ENCODE measurements at places on chromosomes 7 and 10. TPM values are rescaled to one million over a fixed set of nuclear protein-coding genes. Genes with fewer than 3 reads are reported as not detected.

- H3K27me3 ChIP-seq = no peaks in the 10 kb centered on the region
- H3K36me3 ChIP-seq = no peaks in the 10 kb centered on the region
- no peak overlapping the region for H3K27ac ChIP-seq
Measured at GRCh38 chr7:51162724-51163329, 153.8 kb downstream of the COBL start.

DNA sequence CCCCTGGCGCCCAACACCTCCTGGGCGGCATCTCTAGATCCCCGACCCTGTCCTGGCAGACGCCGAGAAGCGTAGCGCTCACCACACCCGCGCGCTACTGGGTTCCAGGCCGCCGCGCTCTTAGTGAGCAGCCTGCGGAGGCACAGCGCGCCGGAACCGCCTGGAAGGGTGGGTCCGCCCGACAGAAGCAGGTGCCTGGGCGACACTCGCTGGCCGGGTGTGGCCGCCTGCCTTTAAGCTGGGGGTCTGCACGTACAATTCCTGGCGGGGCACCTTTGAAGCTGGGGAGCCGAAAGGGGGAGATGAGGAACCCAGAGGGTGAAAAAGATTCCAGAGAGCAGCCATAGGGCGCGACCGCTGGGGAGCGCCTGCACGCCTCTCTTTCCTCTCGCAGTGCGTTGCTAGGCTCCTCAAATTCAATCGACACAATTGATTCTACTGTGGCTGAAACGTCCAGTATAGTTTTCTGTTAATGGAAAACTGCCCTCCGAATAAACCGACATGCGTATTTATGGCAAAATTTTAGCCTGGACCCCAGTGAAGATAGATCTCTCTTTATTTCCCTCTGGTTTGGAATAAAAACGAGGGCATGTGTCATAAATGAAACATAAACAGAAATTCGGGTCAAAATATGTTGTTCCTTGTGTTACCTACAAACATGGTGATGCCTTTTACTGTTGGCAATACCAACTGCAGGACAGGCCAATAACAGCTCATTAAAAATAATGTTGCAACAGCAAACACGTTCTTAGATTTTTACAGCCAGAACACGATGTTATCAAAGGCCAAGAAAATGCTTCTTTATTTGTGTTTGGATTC lies 4.6 kb downstream of the HMX3 start:
- no peak overlapping the region for H3K27ac ChIP-seq
- H3K4me1 ChIP-seq = peaks cover 2% of the 10 kb centered on the region
- H3K27me3 ChIP-seq = peaks cover 87% of the 10 kb centered on the region
- H3K36me3 ChIP-seq = no peaks in the 10 kb centered on the region
- 0 out of 2 replicates have a peak overlapping the region, but pooled peaks have one; percentile 1 for H3K4me3 ChIP-seq
- no peak for DNase-seq

DNA sequence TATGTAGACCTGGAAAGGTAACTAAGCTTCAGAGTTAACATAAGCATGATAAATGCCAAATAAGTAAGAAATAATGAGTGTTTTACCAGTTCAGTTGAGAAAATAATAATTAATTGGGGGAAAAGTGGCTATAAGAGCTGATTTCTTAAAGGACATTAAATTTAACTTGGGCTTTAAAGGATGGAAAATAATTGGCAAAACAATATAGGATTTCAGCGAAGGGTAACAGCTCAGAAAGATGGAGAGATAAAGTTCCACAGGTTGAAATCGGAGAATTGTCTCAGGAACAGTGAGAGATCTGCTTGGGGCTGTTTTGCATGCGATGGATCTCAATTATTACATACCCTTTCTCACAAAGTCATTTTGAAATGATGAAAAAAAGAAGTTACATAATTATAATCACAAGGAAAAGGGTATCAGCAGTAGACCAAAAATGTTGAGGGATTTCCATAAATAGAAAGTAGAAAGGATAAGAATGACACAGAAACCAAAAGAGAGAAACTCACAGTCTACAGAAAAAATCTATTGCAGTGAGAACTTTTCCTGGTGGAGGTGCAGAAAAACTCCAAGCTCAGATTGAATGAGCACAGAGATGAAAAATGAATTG lies 40.1 kb upstream of the ITGB8 start:
- H3K4me1 ChIP-seq = no peaks in the 10 kb centered on the region
- no peak for DNase-seq

- no peaks in the 10 kb centered on the region for H3K4me1 ChIP-seq
- no peak overlapping the region for H3K4me3 ChIP-seq
- no peaks in the 10 kb centered on the region for H3K36me3 ChIP-seq
- no peak for DNase-seq
Measured at GRCh38 chr7:16091701-16092310, 329.5 kb downstream of the CRPPA start.

DNA sequence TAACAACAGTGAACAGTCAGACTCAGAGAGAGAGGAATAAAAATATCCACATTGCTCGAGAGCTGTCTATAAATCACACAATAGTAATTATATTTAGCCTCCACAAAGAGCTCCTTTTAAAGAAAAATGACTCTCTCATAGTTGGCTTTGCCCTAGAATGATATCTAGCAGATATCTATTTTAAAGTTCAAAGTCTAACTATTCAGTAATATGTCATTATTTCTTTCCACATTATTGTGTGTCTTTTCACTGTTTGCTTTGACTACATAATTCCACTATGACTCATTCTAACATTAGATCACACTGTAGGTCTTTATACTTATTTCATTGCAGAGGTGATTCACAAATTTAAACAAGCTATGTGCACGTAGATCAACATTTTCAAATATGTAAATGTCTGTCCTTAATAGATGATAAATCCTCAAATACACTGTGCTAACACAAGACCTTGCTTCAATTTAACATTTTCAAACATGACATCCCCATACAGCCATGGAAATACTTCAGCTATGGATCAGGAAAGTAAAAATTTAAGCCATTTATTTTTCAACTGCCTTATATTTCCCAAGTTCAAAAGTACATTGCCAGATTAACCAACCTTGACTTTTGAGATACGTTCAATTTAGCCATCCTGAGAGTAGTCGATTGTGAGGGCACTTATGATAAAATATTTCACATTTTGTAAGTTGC lies 99.9 kb upstream of the AKR1E2 start:
- H3K27ac ChIP-seq = no peak overlapping the region
- no peaks in the 10 kb centered on the region for H3K4me1 ChIP-seq
- H3K27me3 ChIP-seq = no peaks in the 10 kb centered on the region

DNA sequence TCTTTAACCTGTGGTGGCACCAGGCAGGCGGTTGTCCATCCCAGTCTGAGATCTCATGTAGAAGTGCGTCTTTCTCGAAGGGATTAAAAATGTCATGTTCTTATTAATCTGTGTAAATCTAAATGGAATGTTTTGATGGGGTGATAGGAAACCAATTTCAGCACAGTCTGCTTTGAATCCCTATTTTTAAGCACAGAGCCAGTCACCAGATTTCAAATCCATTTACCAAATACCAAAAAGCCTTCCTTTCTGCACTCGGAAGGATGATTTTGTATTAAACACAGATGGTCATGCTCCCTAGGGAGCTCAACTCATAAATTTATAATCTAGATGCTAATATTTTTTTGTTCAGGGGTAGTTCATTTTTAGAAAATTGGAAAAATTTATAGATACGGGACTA lies 160.6 kb upstream of the AOAH start:
- no peaks in the 10 kb centered on the region for H3K36me3 ChIP-seq
- no peak overlapping the region for H3K27ac ChIP-seq
- H3K4me3 ChIP-seq = no peak overlapping the region
- no peaks in the 10 kb centered on the region for H3K4me1 ChIP-seq
- no peak for DNase-seq

DNA sequence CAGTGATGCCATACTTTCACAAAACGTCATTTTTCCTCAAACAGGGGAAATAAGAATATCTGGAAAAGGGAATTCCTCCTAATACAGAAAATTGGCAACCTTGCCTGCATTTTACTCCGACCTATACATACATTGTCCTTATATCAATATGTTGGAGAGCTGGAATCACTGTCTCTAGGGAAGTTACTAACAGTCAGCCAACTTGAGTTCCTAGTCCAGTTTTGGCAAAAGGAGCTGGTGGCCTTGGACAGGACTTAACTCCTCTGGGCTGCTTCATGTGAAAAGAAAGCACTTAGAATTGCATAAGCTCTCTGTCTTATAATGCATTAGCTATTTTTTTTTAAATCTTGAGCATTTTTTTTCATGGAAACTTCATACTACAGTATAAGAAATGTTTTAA lies 174.2 kb upstream of the HGF start:
- no peak for DNase-seq
- no peaks in the 10 kb centered on the region for H3K27me3 ChIP-seq
- no peaks in the 10 kb centered on the region for H3K36me3 ChIP-seq
- H3K27ac ChIP-seq = no peak overlapping the region

GRCh38 chr7:150520145-150520544 lies 5.5 kb downstream of the GIMAP7 start:
- no peak overlapping the region for H3K4me3 ChIP-seq
- no peaks in the 10 kb centered on the region for H3K36me3 ChIP-seq
- no peaks in the 10 kb centered on the region for H3K27me3 ChIP-seq
- no peak for DNase-seq

GRCh38 chr7:19089378-19089777 lies 28.1 kb downstream of the TWIST1 start:
- H3K36me3 ChIP-seq = no peaks in the 10 kb centered on the region
- no peak for DNase-seq
- no peak overlapping the region for H3K27ac ChIP-seq
- no peak overlapping the region for H3K4me3 ChIP-seq
- H3K27me3 ChIP-seq = no peaks in the 10 kb centered on the region
- no peaks in the 10 kb centered on the region for H3K4me1 ChIP-seq

GRCh38 chr7:32227746-32228145 lies 157.5 kb upstream of the PDE1C start:
- peak; percentile 19 for DNase-seq
- no peaks in the 10 kb centered on the region for H3K36me3 ChIP-seq
- no peaks in the 10 kb centered on the region for H3K4me1 ChIP-seq
- H3K27me3 ChIP-seq = no peaks in the 10 kb centered on the region
- no peak overlapping the region for H3K27ac ChIP-seq

DNA sequence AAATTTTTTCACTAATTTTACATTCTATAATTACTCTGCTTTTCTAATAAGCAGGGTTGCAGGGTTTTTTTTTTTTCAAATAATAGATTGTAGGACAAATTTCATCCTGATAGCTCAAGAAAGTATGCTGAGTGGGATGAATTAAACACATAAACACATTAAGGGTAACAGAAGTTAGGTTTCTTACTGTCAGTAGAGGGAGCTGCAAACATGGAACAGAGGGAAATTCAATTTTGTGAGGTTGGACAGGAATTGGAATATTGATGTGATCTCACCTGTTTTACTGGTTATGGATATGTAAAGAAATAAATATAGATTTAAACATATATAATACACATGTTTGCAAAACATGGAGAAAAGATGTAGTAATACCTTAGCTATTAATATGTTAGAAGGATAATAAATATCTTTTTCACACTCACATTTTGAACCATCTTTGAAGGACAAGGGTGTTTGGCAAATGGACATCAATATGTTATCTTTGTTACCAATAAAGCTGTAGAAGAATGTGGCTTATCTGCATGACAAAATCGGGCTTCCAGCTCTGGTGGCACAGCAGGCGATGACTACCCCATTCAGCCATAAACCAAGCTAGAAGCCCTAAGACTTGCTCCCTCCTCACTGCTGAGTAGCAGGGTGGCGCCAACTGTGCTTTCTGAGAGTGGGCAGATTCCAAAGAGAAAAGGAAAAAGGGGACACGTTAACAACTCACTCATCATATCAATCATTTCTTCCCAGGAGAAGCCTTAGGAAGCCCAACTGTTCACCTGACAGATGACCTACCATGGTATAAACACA lies 1257.4 kb downstream of the GATA3 start:
- no peak overlapping the region for H3K4me3 ChIP-seq
- no peaks in the 10 kb centered on the region for H3K36me3 ChIP-seq
- H3K27me3 ChIP-seq = no peaks in the 10 kb centered on the region

LRRTM3 gene
- 0.33 TPM for polyA plus RNA-seq

ARMH3 gene
- polyA plus RNA-seq = 10.6 TPM

WEE2 gene
- not detected for polyA plus RNA-seq
